ENCODE measurements at places on chromosomes 3 and 15. TPM values are rescaled to one million over a fixed set of nuclear protein-coding genes. Genes with fewer than 3 reads are reported as not detected.

DNA sequence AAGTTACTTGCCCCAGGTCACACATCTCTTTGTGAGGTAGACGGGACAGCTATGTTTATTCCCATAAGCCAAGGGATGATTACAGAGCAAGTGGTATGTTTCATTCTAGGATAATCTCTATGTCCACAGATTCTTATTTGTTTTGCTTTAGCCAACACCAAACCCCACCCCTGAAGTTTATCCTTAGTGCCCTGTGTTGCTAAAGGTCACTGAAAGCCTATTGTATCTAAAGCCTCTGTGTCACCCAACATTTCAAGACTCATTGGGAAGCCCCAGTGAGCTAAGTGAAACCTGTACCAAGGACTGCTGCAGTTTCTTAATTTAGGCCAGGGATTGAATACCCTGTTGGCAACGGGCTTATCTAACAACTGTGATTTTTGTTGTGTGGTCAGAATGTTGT, 135.6 kb downstream of the ADAMTS9 start:
- no peak for DNase-seq

DNA sequence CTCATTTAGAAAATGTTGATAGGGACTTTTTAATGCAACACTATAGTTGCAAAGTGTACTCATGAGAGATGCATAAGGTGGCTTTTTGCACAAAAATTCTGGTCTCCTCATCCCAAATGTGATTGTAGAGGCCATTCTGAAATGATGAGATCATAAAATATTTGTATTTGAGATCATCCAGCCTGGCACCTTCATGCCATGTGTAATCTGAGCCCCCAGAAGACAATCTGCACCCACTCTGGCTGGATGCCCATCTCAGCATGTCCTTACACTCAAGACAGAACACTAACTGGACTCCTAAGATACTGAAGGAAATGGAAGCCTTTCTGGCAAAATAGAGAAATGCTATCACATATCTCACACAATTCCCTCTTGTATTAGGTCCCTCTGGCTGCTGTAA, 49.2 kb downstream of the SLC7A14 start:
- DNase-seq: no peak

DNA sequence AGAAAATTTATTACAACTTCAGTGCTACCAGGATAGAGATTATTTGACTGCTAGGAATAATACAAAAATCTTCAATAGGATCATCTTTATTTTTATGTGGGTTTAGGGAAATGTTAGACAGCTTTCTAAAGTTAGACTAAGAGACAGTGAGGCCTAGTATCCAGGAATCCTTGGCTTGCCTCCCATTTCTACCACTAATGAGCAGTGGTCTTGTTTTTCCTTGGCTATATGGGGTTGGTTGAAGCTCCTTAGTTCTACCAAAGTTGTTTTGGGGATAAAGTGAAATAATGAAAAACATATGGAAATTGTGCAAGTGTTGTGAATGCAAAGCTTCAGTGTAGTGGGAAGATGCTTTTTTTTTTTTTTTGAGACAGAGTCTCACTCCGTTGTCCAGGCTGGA, 16.8 kb downstream of the AP4E1 start:
- no peak for DNase-seq

DNA sequence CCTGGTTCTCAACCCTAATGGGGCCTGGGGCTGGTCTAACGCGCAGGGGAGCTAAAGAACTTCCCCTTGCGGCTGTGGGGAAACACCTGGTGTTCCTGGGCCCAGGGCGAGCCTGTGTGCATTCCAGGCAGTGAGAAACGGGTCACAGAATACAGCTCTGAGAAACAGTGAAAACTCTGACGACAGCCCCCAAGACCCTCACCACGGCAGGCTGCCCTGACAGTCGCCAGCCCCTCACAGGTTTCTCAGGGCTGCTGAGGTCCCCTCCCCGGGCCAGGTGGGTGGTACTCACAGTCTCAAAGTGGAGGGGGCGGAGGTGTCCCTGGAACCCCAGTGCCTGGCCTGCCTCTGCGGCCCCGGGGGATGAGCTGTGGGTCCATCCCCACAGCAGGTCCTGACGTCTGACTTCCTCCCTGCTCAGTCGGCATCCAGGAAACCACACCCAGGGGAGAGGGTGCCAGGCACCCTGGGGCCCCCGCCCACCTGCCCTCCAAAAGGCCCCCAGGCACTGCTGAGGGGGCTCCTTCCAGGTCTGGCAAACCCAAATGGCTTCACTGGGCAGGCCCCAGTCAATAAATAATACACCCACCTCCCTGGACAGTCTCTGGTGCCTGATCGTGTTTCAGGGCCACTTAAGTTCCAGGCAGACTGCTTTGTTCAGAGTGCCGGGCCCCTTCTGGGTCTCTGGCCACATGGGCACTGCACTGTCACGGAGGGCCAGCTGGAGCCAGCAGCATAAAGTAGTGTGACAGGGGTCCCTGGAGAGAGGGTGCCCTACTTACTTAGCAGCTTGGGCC, 57.7 kb downstream of the IQSEC1 start:
- DNase-seq: peak; percentile 93

- no peak for DNase-seq
These were observed 671.2 kb downstream of the SI start for GRCh38 chr3:164407111-164407510.

GAP43 gene
- not detected for total RNA-seq

UQCRC1 gene
- total RNA-seq: 397 TPM

NOX5 gene
- under 0.01 TPM for total RNA-seq

All from hematopoietic multipotent progenitor cell (in vitro differentiated cells).